ENCODE measurements at places on chromosomes 5 and 9. TPM values are rescaled to one million over a fixed set of nuclear protein-coding genes. Genes with fewer than 3 reads are reported as not detected.

Gene WNK2
- total RNA-seq: 50.5 TPM

Gene PDZD2
- total RNA-seq: 89.1 TPM

Gene NEUROG1
- not detected for total RNA-seq

Gene RPP25L
- total RNA-seq: 23.5 TPM

- no peak for DNase-seq
These were observed 74.2 kb downstream of the PTPN3 start for GRCh38 chr9:109423877-109424276.

GRCh38 chr9:112753725-112754124, 3.2 kb downstream of the SNX30 start:
- DNase-seq: no peak

DNA sequence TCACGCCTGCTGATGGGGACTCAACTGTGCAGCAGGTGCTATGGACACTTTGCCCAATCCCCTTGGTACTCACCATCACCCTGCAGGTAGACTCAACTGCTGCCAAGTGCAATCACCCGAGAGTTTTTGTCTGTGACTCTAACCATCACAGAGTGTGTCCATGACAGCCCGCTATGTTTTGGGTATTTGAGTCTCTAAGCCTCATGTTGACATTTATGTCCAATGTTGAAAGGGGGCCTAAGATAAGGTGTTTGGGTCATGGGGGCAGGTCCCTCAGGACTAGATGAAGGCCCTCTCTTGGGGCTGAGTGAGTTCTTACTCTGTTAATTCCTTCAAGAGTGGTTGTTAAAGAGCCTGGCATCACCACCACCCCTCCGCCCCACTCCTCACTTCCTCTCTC, 44.1 kb upstream of the GABRP start:
- DNase-seq: no peak

GRCh38 chr9:137474271-137474670, 15.1 kb upstream of the NSMF start:
- no peak for DNase-seq

DNA sequence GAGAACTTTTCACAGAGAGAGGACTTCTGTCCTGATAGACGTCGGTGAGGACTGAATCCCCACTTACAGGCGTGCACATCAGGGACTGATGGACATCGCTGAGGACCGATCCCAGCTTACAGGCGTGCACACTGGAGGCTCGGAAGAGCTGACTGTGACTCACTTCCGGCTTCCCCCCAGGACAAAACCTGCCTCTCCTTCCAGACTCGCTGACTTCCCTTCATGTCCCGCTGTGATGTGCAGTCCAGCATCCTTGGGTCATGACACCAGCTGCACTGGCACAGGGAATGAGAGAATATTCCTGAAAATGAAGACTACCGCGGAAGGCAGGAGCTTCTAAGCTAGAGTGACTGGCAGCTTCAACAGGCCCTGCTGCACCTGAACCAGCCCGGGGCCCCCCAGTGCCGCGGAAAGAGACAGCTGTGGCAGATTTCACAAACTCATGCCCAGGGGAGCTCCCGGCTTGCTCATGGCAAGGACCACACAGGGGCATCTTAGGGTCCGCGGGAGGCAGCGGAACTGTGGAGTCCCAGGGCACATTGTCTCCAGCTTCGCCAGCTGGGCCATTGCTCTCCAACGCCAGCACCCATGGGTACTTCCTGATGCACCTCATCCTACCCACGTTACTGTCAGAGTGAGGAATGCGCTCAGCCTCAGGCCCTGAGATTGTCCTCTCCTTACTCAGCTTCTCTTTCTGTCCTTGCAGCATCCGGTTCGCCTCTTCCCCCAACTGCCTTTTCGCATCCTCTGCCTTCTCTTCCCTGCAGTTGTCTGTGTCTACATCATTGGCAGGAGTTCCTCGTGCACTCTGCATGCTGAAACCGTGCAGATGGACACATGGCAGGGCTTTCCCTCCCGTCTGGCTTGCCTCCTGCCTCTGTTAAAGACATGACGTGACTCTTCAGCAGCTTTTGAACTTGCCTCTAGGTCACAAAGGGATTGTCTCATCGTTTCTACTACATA, 29.5 kb downstream of the SURF6 start:
- no peak for DNase-seq

DNA sequence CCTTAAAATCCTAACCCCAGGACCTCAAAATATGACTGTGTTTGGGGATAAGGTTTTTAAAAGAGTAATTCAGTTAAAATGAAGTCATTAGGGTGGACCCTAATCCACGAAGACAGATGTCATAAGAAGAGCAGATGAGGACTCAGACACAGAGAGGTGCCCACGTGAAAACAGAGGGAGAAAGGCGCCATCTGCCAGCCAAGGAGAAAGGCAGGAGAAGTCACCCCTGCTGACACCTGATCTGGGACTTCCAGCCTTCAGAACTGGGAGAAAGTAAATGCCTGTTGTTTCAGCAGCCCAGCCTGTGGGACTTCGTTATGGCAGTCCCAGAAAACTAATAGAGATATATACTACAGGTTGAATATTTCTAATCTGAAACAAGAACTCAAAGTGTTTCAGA, 67.4 kb downstream of the ROR2 start:
- DNase-seq: no peak

DNA sequence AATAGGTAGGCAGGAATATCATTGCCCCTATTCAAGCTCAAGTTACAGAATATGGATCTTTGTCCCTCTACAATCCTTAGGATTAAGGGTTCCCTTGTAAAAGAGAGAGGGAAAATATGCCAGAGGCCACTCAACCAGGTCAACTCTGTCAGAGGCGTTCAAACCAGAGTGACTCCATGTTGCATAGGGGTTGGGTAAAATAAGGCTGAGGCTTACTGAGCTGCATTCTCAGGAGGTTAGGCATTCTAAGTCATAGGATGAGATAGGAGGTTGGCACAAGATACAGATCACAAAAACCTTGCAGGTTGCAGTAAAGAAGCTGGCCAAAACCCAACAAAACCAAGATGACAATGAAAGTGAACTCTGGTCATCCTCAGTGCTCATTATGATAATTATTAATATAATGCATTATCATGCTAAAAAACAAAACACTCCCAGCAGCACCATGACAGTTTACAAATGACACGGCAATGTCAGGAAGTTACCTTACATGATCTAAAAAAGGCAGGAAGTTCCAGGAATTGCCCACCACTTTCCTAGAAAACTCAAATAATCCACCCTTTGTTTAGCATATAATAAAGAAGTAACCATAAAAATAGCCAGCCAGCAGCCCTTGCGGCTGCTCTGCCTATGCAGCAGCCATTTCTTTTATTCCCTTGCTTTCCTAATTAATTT, 64.8 kb downstream of the ERP44 start:
- no peak for DNase-seq

Data from testis (tissue), 5 donors.